Activated CD4-positive, alpha-beta T cell treated with anti-CD3 and anti-CD28 coated beads, Interleukin-2, amount 50 U/mL, for 4 hours (primary cell): ENCODE measurements at places on chromosomes 2 and 18.

DNA sequence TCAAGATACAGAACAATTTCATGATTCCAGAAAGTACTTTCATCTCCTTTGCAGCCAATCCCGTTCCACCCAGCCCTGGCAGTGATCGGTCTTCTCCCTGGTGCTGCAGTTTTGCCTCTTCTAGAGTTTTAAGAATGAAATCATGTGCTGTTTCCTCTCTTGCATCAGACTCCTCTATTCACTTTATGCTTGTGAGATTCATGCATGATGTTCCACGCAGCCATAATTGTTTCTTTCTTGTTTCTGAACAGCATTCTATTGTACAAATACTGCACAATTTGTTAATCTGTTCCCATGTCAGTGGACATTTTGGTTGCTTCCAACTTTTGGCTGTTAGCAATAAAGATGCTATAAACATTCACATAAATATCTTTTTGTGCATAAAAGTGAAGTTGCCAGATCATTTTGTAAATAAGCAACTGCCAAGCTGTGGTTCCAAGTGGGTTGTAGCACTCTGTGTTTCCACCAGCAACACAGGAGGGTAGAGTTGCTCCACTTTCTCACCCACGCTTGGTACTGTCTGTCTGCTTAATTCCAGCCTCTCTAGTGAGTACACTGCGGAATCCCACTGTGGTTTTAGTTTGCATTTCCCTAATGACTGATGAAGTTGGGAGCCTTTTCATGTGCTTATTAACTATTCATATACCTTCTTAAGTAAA lies 104.5 kb downstream of the TWIST2 start:
- no peak for DNase-seq

DNA sequence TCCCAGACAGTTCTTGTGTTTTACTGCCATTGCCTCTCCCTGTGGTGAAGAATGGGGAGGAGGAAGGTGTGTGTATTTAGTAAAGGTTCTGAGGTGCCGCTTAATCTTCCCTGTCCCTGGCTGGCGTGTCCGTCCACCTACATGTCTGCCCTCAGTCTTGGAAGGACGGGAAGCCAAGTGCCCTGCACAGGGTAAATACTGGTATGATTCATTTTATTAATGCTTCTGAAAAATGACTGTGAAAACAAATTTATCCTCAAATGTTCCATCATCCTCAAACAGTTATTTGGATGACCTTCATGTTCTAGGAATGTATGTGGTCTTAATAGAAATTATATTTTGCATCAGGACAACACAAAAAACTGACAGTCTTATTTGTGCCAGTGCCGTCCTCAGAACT lies 6.6 kb downstream of the EPAS1 start:
- no peak for DNase-seq

GRCh38 chr2:235979753-235980435 lies 188.3 kb downstream of the GBX2 start:
- DNase-seq = no peak

GRCh38 chr2:125942585-125943424 lies 713.2 kb upstream of the GYPC start:
- no peak for DNase-seq

- DNase-seq = no peak
Measured at GRCh38 chr2:204693262-204693661, 148.0 kb downstream of the PARD3B start.

DNA sequence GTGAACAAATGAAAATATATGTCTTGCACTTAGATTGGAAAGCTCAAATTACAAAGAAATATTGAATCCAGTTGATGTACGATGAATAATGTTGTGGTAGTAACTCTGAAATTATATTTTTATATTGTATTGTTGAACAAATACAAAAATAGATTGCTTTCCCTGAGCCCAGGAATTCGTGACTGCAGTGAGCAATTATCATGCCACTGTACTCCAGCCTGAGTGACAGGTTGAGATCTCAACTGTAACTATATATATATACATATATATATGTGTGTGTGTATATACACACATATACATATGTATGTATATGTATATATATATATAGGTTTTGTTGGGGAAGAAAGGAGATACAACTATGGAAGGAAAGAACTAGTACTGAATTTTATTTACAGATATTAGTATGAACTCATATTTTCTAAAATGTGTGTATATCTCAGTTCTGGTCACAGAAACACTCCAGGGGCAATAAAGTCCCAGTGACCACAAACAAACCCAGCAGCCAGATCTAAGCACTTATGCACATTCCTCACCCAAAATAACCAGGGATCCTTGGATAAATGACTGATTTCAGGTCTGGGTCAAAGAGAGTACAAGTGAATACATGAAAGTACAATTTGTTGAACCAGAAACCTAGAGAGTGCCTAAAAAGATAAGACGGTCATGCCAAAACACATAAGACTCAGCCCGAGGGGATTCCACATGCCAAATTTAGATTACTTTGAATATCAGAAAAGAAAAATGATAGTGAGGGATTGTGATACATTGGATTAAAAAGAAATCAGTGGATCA lies 146.3 kb downstream of the TMX3 start:
- no peak for DNase-seq

DNA sequence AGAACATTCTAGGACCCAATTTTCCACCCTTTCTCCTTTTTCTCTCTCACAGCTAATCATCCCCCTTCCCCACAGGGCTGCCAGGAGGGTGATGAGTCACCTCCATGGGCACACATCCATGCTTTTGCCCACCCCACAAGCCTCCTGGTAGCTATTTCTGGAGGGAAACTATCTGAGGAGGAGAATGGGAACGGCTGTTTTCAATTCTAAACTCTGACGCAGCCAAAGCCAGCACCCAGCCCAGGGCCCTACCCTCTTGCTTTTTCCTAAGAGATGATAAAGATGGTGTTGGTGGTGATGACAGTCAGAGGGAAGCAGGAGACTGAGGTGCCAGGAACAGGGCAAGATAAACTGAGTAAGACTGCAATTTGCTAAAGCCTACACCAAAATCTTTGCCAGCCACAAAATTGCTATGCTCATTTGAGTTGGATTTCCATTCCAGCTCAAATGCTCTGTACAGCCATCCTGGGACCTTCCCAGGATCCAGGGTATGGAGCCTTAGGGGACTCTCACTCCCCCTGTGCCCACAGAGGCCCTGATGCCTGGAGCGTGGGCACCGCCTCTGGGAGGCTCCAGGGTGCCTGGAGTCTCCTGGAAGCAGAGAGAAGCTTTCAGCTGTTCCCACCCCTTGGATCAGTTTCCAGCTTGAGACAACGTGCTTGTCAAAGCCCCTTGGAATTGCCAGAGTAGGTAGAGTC lies 62.0 kb upstream of the FZD7 start:
- DNase-seq = no peak

GRCh38 chr2:179222076-179222475 lies 42.6 kb downstream of the SESTD1 start:
- DNase-seq = no peak

DNA sequence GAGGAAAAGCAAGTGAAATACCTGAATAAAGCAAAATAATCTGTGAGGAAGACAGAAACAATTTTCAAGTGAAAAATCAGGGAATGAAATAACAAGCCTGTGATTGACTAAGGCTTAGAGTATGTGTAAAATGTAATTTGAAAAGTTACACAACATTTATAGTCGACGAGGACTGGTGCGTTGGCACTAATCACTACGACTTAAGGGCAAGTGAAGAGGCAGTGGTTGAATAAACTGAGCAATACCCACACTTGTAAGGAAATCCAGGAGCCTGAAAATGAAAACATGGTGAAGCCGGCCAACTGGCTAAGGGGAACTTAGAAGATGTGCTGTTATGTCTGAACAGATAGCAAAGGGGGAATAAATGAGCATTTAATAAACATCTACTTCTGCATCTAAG lies 13.4 kb downstream of the DOK1 start:
- DNase-seq = no peak

DNA sequence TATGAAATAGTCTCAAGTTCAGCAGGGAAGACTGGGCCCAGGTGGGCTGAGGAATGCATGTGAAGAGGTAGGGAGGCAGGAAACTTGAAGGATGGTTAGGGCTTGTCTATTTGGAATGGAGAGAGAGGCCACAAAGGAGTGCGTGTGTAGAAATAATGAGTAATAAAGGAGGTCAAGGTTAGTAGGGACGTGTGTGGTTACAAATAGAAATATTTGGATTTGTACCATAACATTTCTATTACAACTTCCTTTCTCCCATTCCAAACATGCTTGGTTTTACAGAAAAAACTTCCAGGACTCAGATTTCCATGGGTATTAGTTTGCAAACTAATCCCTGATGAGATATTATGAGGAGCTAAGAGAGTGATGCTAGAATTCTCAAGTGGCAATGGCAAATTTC lies 280.6 kb downstream of the NCKAP5 start:
- DNase-seq = no peak

DNA sequence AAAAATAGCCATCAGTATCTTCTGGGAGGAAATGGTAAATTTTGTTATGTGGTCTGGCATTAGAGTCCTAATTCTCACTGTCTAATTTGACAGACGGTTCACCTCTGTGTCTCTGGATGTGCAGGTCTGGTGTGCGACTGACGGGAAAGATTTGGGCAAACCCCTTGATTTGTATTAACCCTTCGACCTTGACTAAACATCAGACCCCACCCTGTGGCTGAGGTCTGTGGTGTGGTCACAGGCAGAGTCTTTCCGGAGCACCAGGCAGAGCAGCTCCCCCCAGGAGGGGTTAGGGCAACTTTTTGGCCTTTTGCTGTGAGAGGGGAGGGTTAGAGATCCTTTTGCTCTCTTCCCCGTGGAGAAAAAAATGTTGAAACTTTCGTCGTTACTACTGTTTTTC lies 6.4 kb downstream of the TWIST2 start:
- DNase-seq = no peak

DNA sequence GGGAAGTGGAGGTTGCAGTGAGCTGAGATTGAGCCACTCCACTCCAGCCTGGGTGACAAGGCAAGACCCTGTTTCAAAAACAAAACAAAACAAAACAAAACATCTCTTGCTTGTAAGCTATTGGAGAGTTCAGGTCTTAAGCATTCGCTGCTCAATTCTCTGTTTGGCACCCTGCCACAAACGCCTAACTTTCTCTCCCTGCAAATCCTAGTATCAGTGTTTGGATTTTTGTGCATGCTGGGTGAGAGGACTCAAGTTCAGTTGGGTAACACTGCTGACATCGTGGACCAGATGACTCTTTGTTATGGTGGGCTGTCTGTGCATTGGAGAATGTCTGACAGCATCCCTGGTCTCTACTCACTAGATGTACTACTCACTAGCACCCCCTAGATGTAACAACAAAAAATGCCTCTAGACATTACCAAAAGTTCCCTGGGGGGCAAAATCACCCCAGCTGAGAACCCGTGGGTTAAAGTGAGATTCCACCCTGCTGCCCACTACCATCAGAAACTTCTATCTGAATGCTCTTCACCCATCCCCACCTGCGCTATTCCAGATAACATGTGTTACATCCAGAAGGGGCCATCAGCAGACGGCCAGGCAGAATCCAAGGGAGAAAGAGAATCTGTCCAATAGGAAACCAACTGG lies 50.9 kb downstream of the CACNB4 start:
- DNase-seq = no peak

DNA sequence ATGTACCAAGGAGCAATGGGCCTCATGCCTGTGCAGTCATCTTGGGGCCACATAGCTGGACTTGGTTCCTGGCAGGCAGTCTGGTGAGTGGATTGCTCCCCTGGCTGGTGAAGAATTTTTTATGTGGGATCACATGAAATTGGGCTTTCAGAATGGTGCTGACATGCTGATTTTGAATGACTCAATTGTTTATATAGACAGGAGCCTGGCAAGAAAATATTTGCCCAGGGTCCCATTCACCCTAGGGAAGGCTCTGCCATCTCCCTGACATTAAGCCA lies 266.9 kb downstream of the DYSF start:
- no peak for DNase-seq

DNA sequence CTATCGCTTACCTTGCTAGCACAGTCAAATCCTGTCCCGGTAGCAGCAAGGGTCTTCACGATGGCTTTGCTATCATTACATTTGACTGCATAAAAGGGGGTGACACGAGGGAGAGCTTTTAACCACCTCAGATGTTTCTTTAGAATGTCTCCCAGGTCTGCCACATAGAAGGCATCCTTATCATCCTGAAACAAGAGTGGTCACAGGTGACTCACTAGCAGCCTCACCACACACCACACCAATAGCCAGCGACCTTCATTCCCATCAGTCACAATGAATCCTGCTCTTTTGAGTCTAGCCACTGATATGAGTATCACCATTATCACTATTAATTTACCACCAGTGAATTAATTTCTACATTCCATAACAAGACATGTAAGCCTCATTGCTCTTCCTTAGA lies 3.7 kb downstream of the ODC1 start:
- DNase-seq = no peak

DNA sequence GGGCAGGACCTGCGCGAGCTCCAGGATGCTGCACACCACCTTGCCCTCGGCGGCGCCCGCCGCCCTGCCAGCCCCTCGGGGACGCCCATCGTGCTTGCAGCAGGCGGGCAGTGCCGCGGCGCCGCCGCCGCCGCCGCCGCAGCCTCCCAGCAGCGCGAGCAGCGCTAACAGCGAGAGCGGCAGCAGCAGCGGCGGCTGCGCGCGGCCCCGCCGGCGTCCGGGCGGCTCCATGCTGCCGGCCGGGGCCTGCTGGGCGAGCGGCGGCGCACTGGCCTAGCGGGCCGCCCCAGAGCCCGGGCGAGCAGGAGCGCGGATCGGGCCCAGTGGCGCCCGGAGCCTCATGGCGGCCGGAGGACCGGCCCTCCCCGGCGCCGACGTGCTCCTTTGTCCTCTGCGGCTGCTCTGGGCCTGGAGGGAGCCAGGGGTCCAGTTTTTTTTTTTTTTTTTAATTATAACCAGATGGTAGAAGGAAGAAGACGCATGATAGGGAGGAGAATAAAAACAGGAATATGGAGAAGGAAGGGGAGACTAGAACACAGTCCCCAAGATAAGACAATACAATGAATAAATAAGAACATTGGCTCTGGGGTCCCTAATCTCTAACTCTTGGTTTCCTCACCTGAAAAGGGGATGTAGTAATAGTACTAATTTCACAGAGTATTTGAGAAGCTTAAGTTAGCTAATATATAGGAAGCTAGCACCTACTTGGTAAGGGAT lies 17.1 kb upstream of the ANKRD62 start:
- DNase-seq = no peak

GRCh38 chr2:158101384-158101926 lies at the start of gene UPP2:
UPP2 (plus strand) TSS chr2:158101876; CDS start chr2:158102064, 188 bp downstream.
- no peak for DNase-seq

DNA sequence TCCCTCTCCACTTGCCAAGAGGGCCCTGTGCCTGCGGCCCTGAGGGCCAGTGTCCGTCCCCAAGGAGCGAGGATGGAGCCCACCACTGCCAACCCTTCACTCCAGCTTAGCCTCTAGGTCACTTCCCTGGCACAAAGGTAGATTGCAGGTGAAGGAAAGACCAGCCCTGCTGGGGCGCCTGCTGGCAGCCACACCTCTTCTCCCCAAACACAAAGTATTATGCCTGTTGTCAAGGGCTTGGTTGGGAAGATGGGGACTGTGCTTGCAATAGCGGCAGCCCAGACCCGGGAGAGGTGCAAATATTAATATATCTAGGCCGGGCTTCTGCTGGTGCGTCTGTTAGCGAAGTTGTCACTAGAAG lies 7.7 kb downstream of the KCNF1 start:
- DNase-seq = no peak
